ENCODE measurements at places on chromosomes 5 and 9.

GRCh38 chr9:125532412-125532811 lies 174.6 kb downstream of the MAPKAP1 start:
- no peak for DNase-seq

- no peak for DNase-seq
Observed at GRCh38 chr5:4078544-4078943, 482.9 kb downstream of the IRX1 start.

- no peak for DNase-seq
Observed at GRCh38 chr5:36641431-36641830, 35.0 kb downstream of the SLC1A3 start.

GRCh38 chr9:92767066-92768054 lies 2.7 kb upstream of the BICD2 start:
- DNase-seq = no peak

DNA sequence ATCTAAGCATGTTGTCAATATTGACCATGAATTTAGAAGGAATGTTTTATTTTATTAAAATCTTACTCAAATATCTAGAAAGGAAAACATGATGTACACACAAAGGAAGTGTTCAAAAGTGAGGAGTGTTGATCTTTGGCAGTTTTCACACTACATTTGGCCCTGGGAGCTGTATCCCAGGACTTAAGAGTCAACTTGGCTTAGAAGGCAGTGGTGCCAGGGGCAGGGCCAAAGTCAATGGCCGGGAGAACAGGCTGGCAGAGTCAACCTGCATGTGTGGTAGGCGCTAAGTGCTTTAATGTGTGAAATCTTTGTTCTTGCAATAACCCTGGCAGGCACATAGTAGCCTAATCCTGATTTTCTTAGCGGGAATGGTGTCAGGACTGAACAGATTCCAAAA lies 228.4 kb downstream of the TENT4A start:
- DNase-seq = no peak

DNA sequence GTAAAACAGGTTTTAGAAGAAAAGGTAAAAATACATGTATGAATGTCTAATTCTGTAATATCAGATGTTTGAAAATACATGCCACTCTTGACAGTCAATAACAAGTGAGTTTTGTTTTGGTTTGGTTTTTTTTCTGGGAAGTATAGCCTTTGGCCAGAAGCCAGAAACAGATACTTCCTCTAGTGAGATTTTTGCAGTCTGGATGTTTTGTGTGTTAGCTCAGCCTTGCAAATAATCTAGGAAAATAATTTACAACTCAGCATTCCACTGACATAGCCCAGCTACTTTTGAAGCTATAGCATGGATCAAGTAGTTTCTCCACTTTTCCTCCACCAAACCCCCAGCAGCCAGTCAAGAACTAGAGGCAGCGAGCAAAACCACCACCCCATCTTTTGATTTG lies 56.7 kb downstream of the SLC1A1 start:
- DNase-seq = no peak

DNA sequence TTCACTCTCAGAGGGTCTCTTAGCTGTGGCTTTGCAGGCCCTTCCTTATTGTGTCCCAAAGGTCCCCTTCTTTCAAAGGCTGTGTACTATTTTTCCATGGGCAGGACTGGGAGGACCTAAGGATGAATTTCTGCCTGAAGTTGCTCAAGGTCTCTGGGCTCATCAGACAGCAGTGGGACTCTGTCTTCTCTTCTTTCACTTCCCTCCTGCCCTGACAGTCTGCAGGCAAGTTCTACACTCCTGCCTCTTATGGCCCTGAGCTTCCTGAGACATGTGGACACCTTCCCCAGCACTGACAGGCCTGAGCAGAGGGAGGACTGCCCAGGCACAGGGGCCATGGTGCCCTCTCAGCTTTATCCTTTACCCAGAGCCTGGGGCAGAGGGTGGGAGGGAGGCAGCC lies 14.8 kb downstream of the ENHO start:
- DNase-seq = no peak

DNA sequence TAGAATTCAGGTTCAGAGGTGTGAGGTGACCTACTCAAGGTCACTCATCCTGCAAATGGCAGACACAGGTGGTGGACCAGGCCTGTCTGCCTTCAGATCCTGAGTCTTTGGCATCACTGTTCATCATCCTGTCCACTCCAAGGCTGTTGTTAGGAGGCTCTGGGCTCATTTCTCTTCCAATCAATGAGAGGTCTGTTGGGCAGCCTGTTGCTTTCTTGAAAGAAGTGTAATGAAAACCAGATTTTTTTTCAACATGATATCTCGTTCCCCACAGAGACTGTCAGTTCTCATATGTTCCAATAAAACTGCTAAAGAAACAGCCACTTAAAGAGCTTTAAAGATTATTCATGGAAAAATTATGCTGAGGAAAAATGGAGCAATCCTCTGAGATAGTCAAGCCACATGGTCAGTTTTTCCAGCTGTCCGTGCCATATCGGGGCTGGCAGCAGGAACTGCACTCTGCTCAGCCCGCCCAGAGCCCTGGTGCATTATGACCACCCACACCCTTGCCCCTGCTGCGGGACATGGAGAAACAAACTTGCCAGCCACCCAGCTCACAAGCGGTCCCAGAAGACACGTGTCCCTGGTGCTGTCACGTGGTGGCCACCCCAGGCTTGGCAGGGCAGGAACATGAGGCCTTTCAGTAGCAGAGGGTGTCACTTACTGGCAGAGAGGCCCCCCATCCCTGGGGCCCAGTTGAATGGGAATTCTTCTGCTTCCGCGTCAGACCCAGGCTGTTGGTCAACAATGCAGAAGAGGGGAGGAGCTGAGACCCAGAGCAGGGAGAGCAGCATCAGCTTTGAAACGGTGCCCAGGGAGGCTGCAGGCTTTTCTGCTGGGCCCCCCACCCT lies 63.7 kb upstream of the ANGPTL2 start:
- DNase-seq = no peak

DNA sequence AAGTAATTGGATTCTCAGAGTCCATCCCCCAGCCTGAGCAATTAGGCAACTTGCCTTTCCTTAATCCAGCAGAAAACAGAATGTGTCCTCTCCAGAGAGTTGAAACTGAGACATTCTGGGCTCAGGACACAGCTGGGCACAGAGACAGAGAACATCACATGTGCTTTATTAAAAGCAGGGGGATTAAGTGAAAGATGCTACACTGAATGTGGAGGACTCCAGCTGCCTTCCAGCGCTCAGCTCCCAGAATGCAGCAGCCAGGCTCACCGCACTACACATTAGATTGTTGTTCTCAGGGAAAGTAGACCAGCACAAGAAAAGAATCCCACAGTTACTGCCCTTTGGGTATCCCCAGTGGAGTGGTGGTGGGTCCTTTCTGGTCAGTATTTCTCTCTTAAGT lies 141.6 kb upstream of the IL12B start:
- no peak for DNase-seq

DNA sequence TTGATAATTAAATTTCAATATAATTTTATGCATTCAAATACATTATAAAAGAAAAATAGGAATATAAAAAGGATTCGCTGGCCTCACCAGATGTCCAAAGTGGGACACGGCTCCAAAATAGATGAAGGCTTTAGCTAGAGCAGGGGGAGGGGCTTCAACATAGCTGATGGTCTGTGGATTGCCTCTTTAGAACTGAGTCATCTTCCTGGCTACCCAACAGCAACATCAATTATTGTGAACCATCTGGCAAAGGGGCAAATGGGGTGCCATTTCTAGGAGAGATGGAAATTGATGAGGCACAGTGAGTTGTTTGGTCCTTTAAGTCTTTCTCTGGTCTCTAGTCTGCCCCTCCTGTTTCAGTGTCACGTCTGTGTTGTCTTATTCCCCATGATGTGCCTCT lies 44.2 kb upstream of the CD180 start:
- DNase-seq = no peak

- DNase-seq = peak; percentile 23
Observed at GRCh38 chr9:78035383-78035993, 3.9 kb upstream of the GNAQ start.

DNA sequence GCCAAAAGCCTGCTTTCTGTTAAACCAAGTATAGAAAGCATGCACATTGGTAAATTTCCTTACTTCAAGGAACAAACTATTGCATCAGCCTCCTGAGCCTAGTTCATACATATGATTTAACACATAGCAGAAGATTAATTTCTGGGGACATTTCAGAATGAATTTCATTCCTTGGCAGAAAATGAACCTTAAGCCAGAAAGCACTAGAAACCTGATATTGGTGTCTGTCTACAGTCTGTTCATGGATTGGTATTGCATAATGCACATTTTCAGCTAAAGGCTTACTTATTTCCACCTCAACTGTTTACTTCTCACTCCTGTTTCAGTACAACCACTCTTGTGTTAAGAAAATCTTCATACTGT lies 1471.8 kb upstream of the NUDT12 start:
- no peak for DNase-seq

DNA sequence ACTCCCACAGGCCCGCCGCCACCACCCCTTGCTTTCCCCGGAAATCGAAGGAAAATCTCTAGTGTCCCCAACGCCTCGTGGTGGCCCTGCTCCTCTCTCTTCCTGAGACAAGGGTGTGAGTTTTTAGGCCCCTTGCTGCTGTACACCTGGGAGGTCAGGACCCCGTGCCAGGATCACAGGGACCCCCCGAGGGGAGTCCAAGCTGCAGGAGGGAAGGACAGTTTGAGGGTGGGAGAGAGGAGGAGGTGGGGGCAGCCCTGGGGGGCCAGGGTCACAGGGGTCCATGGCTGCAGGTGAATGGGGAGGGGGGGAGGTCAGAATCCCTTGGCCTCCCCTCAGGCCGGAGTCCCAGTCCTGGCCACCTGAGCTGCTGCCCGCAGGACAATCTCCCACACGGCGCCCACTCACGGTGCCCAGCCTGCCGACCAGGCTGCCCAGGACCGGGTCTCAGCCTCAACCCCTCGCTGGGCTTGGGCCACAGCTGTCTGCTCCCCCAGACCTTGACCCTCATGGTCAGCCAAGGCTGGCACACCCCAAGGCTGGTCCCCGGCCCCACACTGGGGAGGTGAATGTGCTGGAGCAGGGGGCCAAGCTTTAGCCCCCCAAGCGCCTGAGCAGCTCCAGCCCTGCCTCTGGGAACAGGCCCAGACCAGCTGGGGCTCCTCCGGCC lies 19.9 kb downstream of the TPPP start:
- no peak for DNase-seq

DNA sequence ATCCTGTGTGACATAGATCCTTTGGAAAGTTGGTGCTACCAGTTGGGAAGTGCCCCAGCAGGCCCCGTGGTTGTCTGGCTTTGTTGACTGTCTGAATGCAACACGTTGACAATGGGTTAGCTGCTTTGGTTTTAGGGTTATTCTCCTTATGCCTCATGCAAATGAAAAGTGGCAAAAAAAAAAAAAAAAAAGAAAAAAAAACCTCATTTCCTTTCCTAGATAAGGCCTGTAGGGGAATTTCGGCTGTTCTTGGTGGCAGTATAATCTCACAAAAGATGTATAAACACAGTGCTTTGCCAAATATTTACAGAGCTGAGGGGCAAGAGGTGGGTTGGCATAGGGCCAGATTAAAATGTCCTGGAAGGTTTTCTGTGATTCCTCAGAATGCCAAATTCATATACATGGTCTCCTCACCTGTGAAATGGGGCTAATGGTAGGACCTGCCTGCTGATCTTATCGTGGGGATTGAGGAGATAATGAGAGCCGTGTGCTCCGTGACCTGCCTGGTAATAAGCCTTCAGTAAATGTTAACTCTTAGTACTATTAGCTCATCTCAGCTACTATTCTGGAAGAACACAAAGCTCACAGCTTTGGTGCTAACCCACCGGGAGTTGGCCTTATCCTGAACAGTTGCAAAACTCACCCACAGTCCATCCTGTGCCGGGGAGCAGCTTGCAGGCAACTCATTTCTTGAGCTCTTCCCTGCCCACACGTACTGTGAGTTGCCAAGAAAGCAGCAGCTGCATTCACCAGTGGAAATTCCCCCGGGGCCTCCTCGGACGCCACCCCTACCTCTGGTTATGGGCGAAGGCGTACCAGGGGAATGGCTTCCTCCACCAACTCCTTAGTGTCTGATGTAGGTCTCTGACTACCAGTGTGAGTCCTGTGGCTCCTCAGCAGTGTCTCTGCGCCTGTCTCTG lies 220.3 kb downstream of the NR3C1 start:
- no peak for DNase-seq

- DNase-seq = no peak
Observed at GRCh38 chr5:130601-131131, 38.7 kb downstream of the PLEKHG4B start.

DNA sequence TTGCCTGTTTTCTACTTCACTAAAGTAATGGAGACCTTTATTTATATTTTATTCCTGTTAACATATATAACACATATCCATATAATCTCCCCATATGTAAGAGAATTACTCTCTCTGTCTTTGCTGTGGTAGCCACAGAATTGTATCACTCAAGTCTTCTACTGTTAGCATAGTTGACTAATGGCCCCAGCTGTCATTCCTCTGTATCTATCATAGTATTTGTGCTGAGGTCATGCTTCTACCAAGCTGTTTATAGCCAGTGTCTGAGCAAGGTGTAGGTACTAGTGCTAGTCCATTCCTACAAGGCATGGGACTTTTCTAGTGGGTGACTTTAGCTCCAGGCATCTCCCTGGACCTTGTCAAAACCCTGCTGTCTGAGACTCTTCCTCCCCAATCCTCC lies 244.1 kb downstream of the KIAA0825 start:
- no peak for DNase-seq

GRCh38 chr9:127692071-127692470 lies 14.7 kb upstream of the CFAP157 start:
- DNase-seq = no peak

- DNase-seq = no peak
Observed at GRCh38 chr9:116115761-116116353, 37.7 kb upstream of the PAPPA start.

DNA sequence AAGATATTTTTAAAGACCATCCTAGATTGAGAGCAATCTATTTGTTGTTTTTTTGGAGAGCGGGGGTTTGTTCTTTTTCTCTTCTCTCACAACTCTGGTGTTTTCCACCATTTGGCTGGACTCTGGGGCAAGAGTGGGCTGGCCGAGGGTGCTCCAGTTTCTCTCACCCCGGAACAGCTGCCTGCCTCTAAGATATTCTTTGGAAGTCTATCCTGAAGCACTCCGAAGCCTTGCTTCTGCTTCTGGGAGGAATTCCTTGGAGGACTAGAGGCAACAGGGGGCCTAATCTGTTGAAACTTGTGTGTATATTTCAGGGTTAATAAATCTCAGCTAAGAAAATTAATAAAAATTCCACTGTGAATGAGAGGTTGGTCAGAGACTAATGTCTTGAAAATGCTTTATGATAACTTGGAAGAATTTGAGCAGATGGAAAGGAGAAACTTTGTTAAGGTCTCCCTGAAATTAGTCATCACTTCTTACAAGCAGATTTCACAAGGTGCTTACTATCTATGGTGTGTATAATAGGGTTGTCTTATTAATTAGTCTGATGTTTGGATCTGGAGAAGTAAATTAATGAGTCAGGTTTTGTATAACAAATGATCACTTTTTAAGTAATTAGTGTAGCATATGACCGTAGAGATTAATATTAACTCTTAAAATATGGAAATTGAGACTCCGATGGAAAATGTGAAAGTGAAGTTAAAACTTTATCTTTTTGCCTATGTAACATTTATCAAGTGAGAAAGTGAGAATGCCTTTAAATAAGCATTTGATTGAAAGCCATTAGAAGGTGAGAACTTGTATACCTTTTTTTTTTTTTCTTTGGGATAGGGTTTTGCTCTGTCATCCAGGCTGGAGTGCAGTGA lies 4.0 kb downstream of the MAN2A1 start:
- no peak for DNase-seq
